ENCODE measurements at places on chromosomes 5 and 9. TPM values are rescaled to one million over a fixed set of nuclear protein-coding genes. Genes with fewer than 3 reads are reported as not detected.

ABO gene
- total RNA-seq: not detected

SLC30A5 gene
- total RNA-seq: 95.8 TPM

ALDH7A1 gene
- 49.3 TPM for total RNA-seq

TGFBR1 gene
- 172 TPM for total RNA-seq

NR2F1 gene
- 49.5 TPM for total RNA-seq

BARX1 gene
- total RNA-seq: not detected

OLFML2A gene
- 6.5 TPM for total RNA-seq

PALM2AKAP2 gene
- total RNA-seq: 9.7 TPM

ANKRD31 gene
- 0.14 TPM for total RNA-seq

NR6A1 gene
- 0.14 TPM for total RNA-seq

ACER2 gene
- 1.3 TPM for total RNA-seq

LCN15 gene
- not detected for total RNA-seq

NDFIP1 gene
- total RNA-seq: 41.3 TPM

FAM221B gene
- total RNA-seq: not detected

COL27A1 gene
- 7.1 TPM for total RNA-seq

GDNF gene
- total RNA-seq: 0.65 TPM

PAX5 gene
- not detected for total RNA-seq

KIF12 gene
- total RNA-seq: not detected

ALDH1A1 gene
- 290 TPM for total RNA-seq

MSH3 gene
- 13.1 TPM for total RNA-seq

PCDHGA8 gene
- total RNA-seq: 3.3 TPM

SH2D3C gene
- total RNA-seq: under 0.01 TPM

COL5A1 gene
- total RNA-seq: 247 TPM

SLC25A2 gene
- 0.18 TPM for total RNA-seq

CSF1R gene
- total RNA-seq: 0.46 TPM

ZNF354C gene
- total RNA-seq: 7.7 TPM

MYO10 gene
- 105 TPM for total RNA-seq

SLC45A2 gene
- total RNA-seq: 0.14 TPM

TIMD4 gene
- total RNA-seq: not detected

TNFSF15 gene
- 0.55 TPM for total RNA-seq

FGF18 gene
- total RNA-seq: not detected

CTNND2 gene
- total RNA-seq: not detected

PCDHB11 gene
- 0.18 TPM for total RNA-seq

ROR2 gene
- 29.4 TPM for total RNA-seq

CCL19 gene
- total RNA-seq: not detected

RGMB gene
- total RNA-seq: 30.3 TPM

ZDHHC21 gene
- total RNA-seq: 6.3 TPM

SLC36A2 gene
- not detected for total RNA-seq

ASTN2 gene
- 7.1 TPM for total RNA-seq

TMEM215 gene
- total RNA-seq: not detected

PCDHA7 gene
- total RNA-seq: 0.57 TPM

SPAAR gene
- total RNA-seq: 0.18 TPM

PKD2L2 gene
- not detected for total RNA-seq

SPATA31D1 gene
- total RNA-seq: not detected

CDO1 gene
- total RNA-seq: 7.7 TPM

DRD1 gene
- under 0.01 TPM for total RNA-seq

INSL4 gene
- not detected for total RNA-seq

Measured in smooth muscle cell of bladder (primary cell).